ENCODE measurements at places on chromosomes 16 and 17.

GRCh38 chr16:18969050-18969854 lies 14.5 kb upstream of the TMC7 start:
- H3K4me3 ChIP-seq: no peak overlapping the region
- no peaks in the 10 kb centered on the region for H3K36me3 ChIP-seq
- peaks cover 6% of the 10 kb centered on the region for H3K4me1 ChIP-seq
- DNase-seq: peak; percentile 87
- no peaks in the 10 kb centered on the region for H3K27me3 ChIP-seq

- no peaks in the 10 kb centered on the region for H3K27me3 ChIP-seq
- H3K4me3 ChIP-seq: no peak overlapping the region
- peaks cover 68% of the 10 kb centered on the region for H3K4me1 ChIP-seq
- H3K36me3 ChIP-seq: peaks cover 38% of the 10 kb centered on the region
- DNase-seq: no peak
These were observed 5.9 kb downstream of the RETREG3 start for GRCh38 chr17:42603318-42603717.

GRCh38 chr17:80007939-80008338 lies 27.7 kb downstream of the TBC1D16 start:
- no peak overlapping the region for H3K27ac ChIP-seq
- H3K4me3 ChIP-seq: no peak overlapping the region
- DNase-seq: no peak
- H3K36me3 ChIP-seq: no peaks in the 10 kb centered on the region
- peaks cover 7% of the 10 kb centered on the region for H3K4me1 ChIP-seq

- H3K27ac ChIP-seq: no peak overlapping the region
- H3K4me1 ChIP-seq: no peaks in the 10 kb centered on the region
- peak; percentile 52 for DNase-seq
These were observed 7.4 kb downstream of the CDK5RAP3 start for GRCh38 chr17:47978324-47978723.

GRCh38 chr16:49307176-49307575 lies 25.5 kb upstream of the CBLN1 start:
- no peak for DNase-seq
- H3K36me3 ChIP-seq: no peaks in the 10 kb centered on the region
- H3K4me1 ChIP-seq: no peaks in the 10 kb centered on the region
- H3K4me3 ChIP-seq: no peak overlapping the region
- peaks cover 18% of the 10 kb centered on the region for H3K27me3 ChIP-seq
- no peak overlapping the region for H3K27ac ChIP-seq

GRCh38 chr16:19138601-19139000 lies 24.8 kb downstream of the ITPRIPL2 start:
- no peak for DNase-seq
- H3K36me3 ChIP-seq: no peaks in the 10 kb centered on the region
- H3K4me1 ChIP-seq: no peaks in the 10 kb centered on the region
- no peak overlapping the region for H3K4me3 ChIP-seq
- H3K27me3 ChIP-seq: peaks cover 29% of the 10 kb centered on the region
- H3K27ac ChIP-seq: no peak overlapping the region

DNA sequence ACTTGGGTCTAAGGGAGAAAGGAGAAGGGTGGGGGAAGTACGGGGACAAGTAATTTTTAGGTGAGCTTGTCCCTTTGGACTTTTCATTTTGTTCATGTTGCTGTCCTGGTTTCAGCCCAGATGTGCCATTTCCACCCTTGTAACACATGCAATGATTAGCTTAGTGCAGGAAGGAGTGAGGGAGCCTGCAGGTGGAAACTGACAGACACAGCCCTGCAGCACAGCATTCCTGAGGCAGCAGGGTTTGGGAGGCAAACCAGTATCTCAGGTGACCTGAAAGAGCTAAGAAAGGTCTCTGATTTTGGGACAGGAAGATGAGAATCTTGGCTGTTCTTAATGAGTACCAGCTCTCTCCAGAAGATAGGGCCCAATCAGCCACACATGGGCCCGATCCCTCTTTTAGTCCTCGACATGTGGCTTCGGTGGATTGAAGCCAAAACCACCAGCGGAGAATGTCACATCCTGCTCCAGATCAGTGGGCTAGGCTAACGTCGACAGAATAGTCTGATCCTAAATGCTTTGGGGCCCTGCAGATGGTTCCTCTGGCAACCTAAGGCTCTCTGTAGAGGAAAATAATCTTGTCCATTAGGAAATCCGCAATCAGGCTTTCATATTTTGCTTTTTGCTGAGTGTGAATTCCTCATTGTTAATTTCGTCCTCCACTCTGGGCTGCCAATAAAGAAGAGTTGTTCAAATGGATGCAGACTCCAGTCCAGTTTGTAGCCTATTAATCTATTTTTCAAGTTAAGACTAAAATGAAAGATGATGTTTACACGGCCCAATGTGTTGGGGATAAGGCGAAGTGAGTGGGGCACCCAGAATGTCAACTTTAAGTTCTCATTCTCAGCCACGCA lies 3.8 kb upstream of the RNF157 start:
- H3K27ac ChIP-seq: no peak overlapping the region
- H3K27me3 ChIP-seq: no peaks in the 10 kb centered on the region
- no peak overlapping the region for H3K4me3 ChIP-seq
- H3K36me3 ChIP-seq: peaks cover 3% of the 10 kb centered on the region

- H3K27me3 ChIP-seq: peaks cover 24% of the 10 kb centered on the region
- no peaks in the 10 kb centered on the region for H3K36me3 ChIP-seq
- no peak overlapping the region for H3K4me3 ChIP-seq
- no peaks in the 10 kb centered on the region for H3K4me1 ChIP-seq
- DNase-seq: no peak
- no peak overlapping the region for H3K27ac ChIP-seq
These were observed 46.4 kb downstream of the MYH11 start for GRCh38 chr16:15810411-15810810.
